Activated CD4-positive, alpha-beta memory T cell treated with anti-CD3 and anti-CD28 coated beads for 36 hours (primary cell): ENCODE measurements at places on chromosomes 7 and 10. TPM values are rescaled to one million over a fixed set of nuclear protein-coding genes. Genes with fewer than 3 reads are reported as not detected.

- no peak for DNase-seq
- H3K36me3 ChIP-seq: no peaks in the 10 kb centered on the region
- H3K27ac ChIP-seq: no peak overlapping the region
- no peaks in the 10 kb centered on the region for H3K4me1 ChIP-seq
- H3K4me3 ChIP-seq: no peak overlapping the region
These were observed 287.7 kb downstream of the NRG3 start for GRCh38 chr10:82162549-82163195.

DNA sequence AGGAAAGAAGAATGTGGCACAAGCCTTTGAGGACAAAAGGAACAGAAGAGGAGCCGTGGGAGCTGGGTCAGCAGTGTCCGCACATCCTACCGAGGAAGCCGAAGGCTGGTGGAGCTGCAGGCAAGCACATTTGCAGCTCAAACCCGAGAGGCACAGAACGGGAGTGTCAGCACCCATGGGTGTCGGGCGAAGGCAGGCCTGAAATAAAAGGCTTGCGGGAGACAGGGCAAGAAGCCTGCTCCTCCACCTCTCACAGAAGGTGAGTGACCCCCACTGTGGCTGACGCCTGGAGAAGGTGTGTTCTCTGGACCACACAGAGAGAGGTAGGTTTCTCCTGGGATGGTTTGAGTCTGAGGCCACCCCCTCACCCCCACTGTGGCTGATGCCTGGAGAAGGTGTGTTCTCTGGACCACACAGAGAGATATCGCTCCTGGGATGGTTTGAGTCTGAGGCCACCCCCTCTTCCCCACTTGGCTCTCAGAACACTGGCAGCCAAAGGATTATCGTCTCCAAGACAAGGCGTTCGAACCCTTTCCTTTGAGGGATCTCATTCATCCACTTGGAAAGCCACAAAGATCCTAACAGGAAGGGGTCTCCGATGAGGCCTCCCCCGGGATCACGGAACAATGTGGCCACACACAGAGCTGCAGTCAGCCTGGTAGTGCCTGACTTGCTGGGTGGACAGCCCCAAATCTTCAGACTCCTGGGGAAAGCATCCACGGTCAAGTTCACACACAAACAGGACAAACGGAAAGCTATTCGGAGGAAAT is 21.6 kb upstream of the GTPBP4 start:
- H3K4me1 ChIP-seq: peaks cover 7% of the 10 kb centered on the region
- no peak overlapping the region for H3K27ac ChIP-seq
- no peak overlapping the region for H3K4me3 ChIP-seq
- H3K36me3 ChIP-seq: no peaks in the 10 kb centered on the region

DNA sequence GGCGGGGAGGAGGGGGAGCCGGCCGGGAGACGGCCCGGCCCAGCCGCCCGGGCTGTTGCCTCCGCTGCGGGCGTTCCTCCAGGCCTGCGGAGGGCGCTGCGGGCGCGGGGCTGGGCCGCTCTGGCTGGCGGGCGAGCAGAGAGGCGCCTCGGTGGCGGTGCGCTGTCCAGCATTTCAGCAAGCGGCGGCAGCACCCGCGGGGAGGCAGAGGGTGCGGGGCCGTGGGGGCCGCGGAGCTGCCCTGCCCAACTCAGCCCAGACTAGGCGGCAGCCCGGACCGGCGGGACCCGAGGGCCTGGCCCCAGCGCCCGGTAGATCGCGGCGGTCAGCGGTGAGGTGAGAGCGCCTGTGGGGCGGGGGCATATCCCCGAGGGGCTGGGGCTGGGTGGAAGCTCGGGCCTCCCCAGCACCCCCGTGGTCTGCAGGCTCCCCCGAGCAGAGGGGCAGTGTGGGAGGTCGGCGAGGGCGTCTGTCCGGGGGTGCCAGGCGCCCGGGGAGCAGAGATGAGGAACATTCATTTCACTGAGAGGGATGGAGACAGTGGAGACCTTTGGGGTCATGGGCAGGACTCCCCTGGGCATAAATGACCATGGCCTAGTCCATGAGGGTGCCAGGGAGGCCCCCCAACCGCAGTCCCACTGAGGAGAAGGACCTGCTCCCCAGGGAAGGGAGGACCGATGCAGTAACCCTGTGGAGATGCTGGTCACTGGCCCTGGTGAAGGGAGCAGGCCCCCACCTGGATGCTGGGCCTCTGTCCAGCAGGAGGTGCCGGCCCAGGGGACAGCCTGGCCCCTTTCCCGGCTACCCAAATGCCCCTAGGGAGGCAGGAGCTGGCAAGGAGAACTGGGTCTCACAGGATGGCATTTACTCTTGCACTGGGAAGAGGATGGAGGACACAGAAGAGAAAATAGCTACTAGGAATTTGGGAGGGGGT is at the start of gene SRRM3:
Gene SRRM3 (plus strand): TSS at position 165 of the 934 bp plus-strand sequence. CDS start 33,171 bp downstream, outside the sequence.
- H3K4me1 ChIP-seq: no peaks in the 10 kb centered on the region
- H3K27me3 ChIP-seq: peaks cover 4% of the 10 kb centered on the region
- H3K27ac ChIP-seq: no peak within 1 kb of the TSS
- peak; percentile 88 for DNase-seq
- no peak within 1 kb of the TSS for H3K4me3 ChIP-seq

DNA sequence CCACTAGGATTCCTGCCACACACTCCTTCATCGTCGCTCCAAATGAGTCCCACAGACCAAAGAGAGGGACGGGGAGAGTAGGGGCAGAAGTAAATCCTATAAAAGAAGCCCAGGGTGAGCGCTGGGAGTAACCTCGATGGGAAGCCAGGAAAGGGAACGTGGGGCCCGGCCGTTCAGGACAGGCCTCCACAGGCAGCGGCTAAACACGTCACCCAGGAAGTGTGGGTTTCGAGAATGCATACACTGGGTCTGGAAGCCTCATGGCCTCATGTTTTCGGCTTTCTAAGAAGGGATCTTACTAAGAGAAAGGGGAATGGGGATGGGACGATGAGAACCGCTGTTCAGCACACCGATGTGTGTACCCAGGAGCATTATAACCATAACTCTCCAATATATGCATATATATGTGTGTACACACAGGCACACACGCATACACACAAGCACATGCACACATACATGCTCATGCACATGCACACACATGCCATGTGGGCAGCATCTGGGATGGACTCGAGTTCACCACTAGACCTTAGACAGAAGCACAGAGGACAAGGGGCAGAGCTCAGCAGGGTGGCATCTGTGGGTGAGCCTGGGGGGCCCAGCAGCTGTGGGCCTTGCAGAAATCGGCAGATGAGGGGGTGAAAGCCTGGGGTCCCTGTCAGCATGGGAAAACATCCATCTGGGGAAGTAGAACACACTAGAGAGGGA is 14.8 kb upstream of the CNPY1 start:
- no peaks in the 10 kb centered on the region for H3K4me1 ChIP-seq
- H3K27ac ChIP-seq: no peak overlapping the region
- no peak overlapping the region for H3K4me3 ChIP-seq
- no peak for DNase-seq
- H3K36me3 ChIP-seq: no peaks in the 10 kb centered on the region

- H3K36me3 ChIP-seq: no peaks in the 10 kb centered on the region
- H3K27ac ChIP-seq: no peak overlapping the region
- no peaks in the 10 kb centered on the region for H3K4me1 ChIP-seq
- no peaks in the 10 kb centered on the region for H3K27me3 ChIP-seq
These were observed 68.5 kb upstream of the SEMA3A start for GRCh38 chr7:84263106-84263505.

- no peaks in the 10 kb centered on the region for H3K27me3 ChIP-seq
- H3K4me3 ChIP-seq: no peak overlapping the region
- H3K36me3 ChIP-seq: no peaks in the 10 kb centered on the region
- no peak overlapping the region for H3K27ac ChIP-seq
These were observed 165.7 kb downstream of the PTPN20 start for GRCh38 chr10:47076949-47077361.

GRCh38 chr7:15113752-15114151 is 211.2 kb upstream of the DGKB start:
- no peaks in the 10 kb centered on the region for H3K4me1 ChIP-seq
- no peak overlapping the region for H3K27ac ChIP-seq
- H3K36me3 ChIP-seq: no peaks in the 10 kb centered on the region
- no peak overlapping the region for H3K4me3 ChIP-seq

DNA sequence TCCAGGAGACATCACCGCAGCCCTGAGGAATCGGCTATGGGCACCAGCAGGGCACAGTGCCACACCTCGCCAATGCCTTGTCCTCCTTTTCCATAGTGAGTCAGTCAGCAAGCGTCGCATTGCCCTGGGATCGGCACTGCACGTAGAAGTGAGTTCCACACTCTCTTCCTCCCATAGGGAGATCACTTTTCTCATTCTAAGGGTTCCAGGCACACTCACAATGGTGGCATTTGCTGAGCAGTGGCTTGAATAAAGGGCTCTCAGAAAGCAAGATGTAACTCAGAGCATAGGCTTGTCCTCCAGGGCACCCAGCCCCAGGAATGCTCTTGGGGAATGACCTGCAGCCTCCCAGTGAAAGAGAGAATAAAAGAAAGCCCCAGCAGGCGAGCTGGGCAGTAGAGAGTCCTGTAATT is 1.1 kb upstream of the VIM start:
- H3K27me3 ChIP-seq: peaks cover 1% of the 10 kb centered on the region
- DNase-seq: no peak
- peaks cover 34% of the 10 kb centered on the region for H3K4me1 ChIP-seq
- H3K27ac ChIP-seq: no peak overlapping the region
- H3K36me3 ChIP-seq: peaks cover 23% of the 10 kb centered on the region
- H3K4me3 ChIP-seq: peak overlapping the region; percentile 95

- peaks cover 85% of the 10 kb centered on the region for H3K4me1 ChIP-seq
- peak overlapping the region; percentile 37 for H3K4me3 ChIP-seq
- no peak for DNase-seq
- peaks cover 69% of the 10 kb centered on the region for H3K36me3 ChIP-seq
These were observed 59.1 kb downstream of the ARID5B start for GRCh38 chr10:61960396-61961120.

- H3K27me3 ChIP-seq: peaks cover 51% of the 10 kb centered on the region
- H3K4me3 ChIP-seq: no peak overlapping the region
- H3K27ac ChIP-seq: no peak overlapping the region
- DNase-seq: peak; percentile 50
These were observed 523 bp upstream of the CDH23 start for GRCh38 chr10:71396084-71396710.

- no peaks in the 10 kb centered on the region for H3K36me3 ChIP-seq
- no peak for DNase-seq
- H3K27ac ChIP-seq: no peak overlapping the region
- peaks cover 5% of the 10 kb centered on the region for H3K27me3 ChIP-seq
These were observed 56.0 kb downstream of the PTPRN2 start for GRCh38 chr7:158531661-158532060.

The PTEN gene
- total RNA-seq: 36.8 TPM

The EPHA1 gene
- total RNA-seq: 4.3 TPM

The EBLN1 gene
- not detected for total RNA-seq

The DNAJB6 gene
- total RNA-seq: 90.7 TPM
